Fibroblast of the aortic adventitia (primary cell): ENCODE measurements at places on chromosomes 12 and 14. TPM values are rescaled to one million over a fixed set of nuclear protein-coding genes. Genes with fewer than 3 reads are reported as not detected.

- peak; percentile 64 for DNase-seq
These were observed 29.2 kb downstream of the GLRX5 start for GRCh38 chr14:95564060-95564459.

GRCh38 chr14:100778951-100779690, 46.8 kb upstream of the MEG3 start:
- DNase-seq, result no peak

DNA sequence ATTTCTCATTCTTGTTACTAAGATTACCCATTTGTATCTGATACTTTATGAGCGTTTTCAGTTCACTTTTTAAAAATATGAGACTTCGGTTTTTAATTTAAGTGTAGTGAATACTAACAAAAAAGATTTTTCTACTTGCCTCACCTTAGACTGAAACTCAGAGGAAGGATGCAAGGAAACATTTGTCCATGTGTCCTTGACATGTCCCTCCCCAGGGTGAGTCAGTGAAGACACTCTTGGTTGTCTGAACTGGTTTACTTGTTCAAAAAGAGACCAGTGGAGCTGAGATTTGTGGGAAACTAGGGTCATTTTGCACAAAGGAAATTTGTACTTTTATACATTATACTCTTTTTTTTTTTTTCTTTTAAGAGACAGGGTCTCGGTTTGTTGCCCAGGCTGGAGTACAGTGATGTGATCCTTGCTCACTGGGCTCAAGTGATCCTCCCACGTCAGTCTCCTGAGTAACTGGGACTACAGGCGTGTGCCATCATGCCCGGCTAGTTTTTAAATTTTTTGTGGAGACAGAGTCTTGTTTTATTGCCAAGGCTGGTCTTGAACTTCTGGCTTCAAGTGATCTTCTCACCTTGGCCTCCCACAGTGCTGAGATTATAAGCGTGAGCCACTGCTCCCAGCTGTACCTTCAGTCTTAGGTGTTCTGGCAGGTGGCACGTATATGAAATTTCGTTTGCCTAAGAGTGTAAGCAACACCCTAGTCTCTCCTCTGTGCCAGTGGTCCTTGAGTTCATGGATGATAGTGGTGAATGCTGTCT, 56.7 kb downstream of the PPFIBP1 start:
- DNase-seq, result no peak

The ANAPC5 gene
- total RNA-seq, result 148 and 209 TPM in 2 replicates

The ABCB9 gene
- 4.4 and 10.3 TPM in 2 replicates for total RNA-seq

- peak; percentile 72 for DNase-seq
These were observed 238.8 kb upstream of the RGS6 start for GRCh38 chr14:71693381-71693780.
